Effector memory CD8-positive, alpha-beta T cell (primary cell): ENCODE measurements at places on chromosomes 2 and 18.

DNA sequence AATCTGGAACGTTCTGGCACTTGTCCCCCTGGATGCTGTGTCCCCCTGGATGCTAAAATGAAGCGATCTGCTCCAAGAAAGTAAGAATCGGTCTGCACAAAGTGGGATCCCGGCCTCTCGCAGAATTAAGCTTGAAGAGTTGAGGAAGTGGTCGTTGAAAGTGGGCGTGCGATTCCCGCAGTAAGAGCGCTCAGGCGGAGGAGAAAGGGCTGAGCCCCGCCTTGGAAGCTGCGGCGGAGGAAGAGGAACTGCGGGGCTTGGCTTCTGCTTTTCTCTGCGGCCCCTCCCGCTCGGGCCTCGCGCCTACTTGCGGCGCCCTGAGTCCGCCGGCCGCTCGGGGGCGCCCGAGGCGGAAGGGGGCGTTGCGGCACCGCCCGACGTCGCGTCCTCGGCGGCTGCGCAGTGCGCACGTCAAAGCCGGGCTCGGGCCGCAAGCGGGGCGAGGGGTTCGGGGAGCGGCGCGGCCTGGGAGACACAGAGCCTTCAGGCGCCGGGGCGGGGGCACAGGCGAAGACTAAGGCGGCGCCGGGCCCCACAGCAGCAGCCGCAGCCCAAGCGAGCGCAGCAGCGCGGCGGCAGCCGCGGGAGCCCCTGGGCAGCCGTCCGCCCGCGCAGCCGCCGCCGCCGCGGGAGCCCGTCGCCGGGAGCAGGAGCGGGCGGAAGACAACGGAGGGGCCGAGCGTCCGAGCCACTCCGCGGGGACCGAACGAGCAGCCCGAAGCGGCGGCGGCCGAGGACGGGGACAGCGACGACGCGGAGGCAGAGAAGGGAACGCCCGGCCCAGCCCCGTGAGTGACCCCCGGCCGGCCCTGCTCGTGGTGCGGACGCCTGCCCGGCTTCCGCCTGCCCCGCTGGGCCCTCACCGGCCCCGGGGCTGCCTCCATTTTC is at the start of gene CAB39:
Gene CAB39 (plus strand): TSS at position 400 of the 888 bp plus-strand sequence. CDS start 47,160 bp downstream, outside the sequence.
- DNase-seq = peak; percentile 82

DNA sequence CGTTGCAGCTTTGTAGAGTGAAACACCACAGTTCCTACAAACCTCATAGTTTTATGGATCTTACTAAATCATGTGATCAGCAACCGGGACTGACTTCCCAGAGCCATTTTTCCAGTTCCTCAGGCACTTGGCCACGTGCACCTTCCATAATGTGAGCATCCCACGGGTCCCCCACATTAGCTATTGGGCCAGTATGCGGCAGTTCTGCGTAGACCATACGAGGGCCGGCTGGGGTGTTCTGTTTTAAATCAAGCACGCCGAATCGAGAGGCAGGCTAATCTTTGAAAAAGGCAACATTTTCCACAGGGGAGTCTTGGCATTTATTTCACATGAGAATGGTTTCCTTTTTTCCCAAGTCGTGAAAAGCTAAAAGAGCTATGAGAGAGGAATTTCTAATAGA is 135.6 kb upstream of the CCDC195 start:
- no peak for DNase-seq

DNA sequence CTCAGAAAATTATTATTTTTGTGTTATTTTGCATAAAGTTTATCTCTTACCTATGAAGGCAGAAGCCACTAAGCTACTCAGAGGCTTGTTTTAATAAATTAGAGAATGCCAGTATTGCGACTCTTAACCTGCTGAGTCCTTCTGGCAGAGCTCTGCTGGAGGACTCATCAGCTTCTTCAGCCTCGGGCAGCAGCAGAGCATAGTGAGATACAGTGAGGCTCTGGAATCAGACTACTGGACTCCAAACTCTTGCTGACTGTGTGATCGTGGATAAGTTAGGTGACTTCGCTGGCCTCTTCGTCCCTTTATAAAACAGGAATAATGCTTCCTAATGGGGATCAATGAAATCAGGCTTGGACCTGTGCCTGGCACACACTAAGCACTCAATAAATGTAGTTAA is 1.7 kb downstream of the PTRHD1 start:
- no peak for DNase-seq

DNA sequence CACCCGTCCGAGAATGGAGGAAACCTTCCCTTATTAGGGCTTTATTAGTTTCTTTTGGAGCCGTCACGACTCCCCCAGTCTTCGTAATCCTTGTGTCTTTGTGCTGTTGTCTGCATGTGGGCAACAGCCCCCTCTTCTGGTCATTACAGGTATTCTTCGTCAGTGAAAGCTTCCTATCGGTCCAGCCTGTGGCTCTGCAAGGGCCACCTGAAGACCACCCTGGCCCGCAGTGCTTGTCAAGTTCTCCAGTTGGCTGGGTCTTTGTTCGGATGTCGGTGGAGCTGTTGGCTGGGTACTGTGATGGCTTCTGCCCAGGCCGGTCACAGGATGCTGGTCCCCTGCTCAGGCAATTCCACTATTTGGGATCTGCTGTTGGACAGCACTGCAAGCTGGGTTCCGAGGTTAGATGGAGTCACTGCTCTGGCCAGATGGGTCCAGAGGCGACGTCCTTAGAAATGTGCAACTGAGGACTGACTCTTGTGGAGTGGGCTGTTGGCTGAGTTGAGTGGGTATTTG is 19.2 kb downstream of the E2F6 start:
- peak; percentile 55 for DNase-seq
